T-helper 1 cell (primary cell): ENCODE measurements at places on chromosomes 1 and 21.

DNA sequence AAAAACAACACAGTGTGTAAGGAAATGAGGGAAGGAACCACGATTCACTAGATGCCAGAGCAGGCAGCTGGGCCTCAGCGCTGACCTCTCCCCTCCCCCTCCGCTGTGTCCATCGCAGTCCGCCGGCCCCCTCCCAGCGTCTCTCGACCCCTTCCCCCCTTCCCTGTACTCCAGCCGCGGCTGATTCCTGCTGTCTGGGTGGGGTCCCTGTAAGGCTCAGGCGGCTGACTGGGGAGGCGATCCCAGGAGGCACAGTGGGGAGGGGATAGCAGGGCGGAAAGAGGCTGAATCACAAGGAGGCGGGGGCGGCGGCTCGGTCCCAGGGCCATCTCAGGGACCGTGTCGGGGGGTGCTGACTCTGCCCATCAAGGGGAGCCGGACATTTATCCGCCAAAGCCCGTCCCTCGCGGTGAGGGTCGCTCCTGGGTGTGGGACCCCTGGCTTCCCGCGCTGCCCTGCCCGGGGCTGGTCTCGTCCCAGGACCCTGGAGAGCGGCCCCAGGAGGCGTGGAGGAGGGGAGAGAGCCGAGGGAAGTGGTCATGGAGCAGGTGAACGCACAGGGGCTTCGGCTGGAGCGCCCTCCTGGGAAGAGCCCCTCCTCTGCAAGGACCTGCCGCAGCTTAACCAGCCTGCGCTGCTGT lies 241.9 kb downstream of the PTPRU start:
- DNase-seq, result no peak

DNA sequence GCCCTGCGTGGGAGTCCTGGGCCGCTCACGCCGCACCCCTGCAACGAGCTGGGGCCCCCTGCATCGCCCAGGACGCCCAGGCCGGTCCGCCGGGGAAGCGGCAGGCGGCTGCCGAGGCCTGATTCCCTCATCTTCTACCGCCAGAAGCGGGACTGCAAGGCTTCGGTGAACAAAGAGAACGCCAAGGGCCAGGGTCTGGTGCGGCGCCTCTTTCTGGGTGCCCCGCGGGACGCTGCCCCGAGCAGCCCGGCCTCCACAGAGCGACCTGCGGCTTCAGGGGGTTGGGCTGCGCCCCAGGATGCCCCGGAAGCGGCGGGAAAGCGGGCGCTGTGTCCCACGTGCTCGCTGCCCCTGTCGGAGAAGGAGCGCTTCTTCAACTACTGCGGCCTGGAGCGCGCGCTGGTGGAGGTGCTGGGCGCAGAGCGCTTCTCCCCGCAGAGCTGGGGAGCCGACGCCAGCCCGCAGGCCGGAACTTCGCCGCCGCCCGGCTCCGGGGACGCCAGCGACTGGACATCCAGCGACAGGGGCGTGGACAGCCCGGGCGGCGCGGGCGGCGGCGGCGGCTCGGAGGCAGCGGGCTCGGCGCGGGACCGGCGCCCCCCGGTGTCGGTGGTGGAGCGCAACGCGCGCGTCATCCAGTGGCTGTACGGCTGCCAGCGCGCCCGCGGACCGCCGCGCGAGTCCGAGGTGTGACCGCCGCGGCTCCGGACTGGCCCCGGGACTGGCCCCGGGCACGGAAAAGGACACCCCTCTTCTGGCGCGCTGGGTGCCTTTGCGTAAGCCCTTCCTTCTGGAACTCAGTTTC lies 2.7 kb downstream of the FAM110D start:
- peak; percentile 34 for DNase-seq

GRCh38 chr1:205656236-205656635 lies 24.1 kb downstream of the SLC45A3 start:
- no peak for DNase-seq

GRCh38 chr1:42358791-42359190 lies 21.8 kb upstream of the RIMKLA start:
- DNase-seq, result no peak

- no peak for DNase-seq
Measured at GRCh38 chr1:204583909-204584632, 67.9 kb downstream of the MDM4 start.

DNA sequence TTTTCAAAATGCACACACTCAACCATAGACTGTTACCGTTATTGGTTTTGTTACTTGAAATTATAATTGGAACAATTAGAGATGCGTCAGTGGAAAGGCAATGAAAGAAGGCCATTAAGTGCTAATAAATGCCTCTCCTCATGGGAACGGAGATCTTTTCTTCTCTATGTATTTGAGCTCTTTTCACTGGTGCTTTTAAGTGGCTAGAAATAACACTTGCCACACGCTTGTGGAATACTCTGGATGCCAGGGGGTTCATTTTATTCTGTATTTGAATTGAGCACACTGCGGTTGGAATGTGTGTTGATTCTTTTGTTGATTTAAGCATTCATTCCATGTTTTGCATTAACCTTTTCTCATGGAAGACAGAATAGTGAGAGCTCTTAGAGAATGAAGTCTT lies 68.4 kb downstream of the DNM3 start:
- DNase-seq, result no peak

GRCh38 chr1:207817778-207818751 lies 66.2 kb downstream of the CD46 start:
- no peak for DNase-seq
